Melanocyte of skin (primary cell): ENCODE measurements at places on chromosomes 11 and 22. TPM values are rescaled to one million over a fixed set of nuclear protein-coding genes. Genes with fewer than 3 reads are reported as not detected.

OR52L1 gene
- not detected in 2 replicates for total RNA-seq

ZDHHC24 gene
- 8.8 and 10.7 TPM in 2 replicates for total RNA-seq

MRPL23 gene
- 145 and 165 TPM in 2 replicates for total RNA-seq

ALX4 gene
- not detected in 2 replicates for total RNA-seq

GRM5 gene
- under 0.01 and 2.2 TPM in 2 replicates for total RNA-seq

NELL1 gene
- total RNA-seq: under 0.01 and 2.2 TPM in 2 replicates

C11orf65 gene
- total RNA-seq: 0.33 and 0.46 TPM in 2 replicates

HEPN1 gene
- not detected in 2 replicates for total RNA-seq

CELSR1 gene
- total RNA-seq: 14.0 and 15.7 TPM in 2 replicates

GRIA4 gene
- not detected in 2 replicates for total RNA-seq

BEST1 gene
- 45.8 and 60.9 TPM in 2 replicates for total RNA-seq

NRXN2 gene
- 0.15 and 0.33 TPM in 2 replicates for total RNA-seq

ROM1 gene
- 1.0 and 1.8 TPM in 2 replicates for total RNA-seq

RASL10A gene
- not detected in 2 replicates for total RNA-seq

LGALS1 gene
- total RNA-seq: 1,804 and 3,194 TPM in 2 replicates

TREH gene
- not detected in 2 replicates for total RNA-seq

ANO3 gene
- total RNA-seq: under 0.01 TPM in 2 replicates

NPAS4 gene
- not detected in 2 replicates for total RNA-seq

GGT1 gene
- total RNA-seq: 1.3 and 2.6 TPM in 2 replicates

CD3E gene
- not detected in 2 replicates for total RNA-seq

POLD3 gene
- total RNA-seq: 15.9 and 16.0 TPM in 2 replicates

SHISAL1 gene
- total RNA-seq: under 0.01 TPM in 2 replicates

PRPF19 gene
- 49.2 and 56.0 TPM in 2 replicates for total RNA-seq

OR51E2 gene
- total RNA-seq: not detected in 2 replicates

SMTNL1 gene
- not detected in 2 replicates for total RNA-seq

APOA1 gene
- 0.31 TPM in 1 of 2 replicates, not detected in the other for total RNA-seq

PLA2G3 gene
- total RNA-seq: 0.15 TPM in 1 of 2 replicates, not detected in the other

ZP1 gene
- total RNA-seq: not detected in 2 replicates

TRIM49D2 gene
- total RNA-seq: not detected in 2 replicates

TLCD5 gene
- 4.0 TPM in 2 replicates for total RNA-seq

TMEM191B gene
- total RNA-seq: 1.1 and 3.1 TPM in 2 replicates

VSTM5 gene
- under 0.01 TPM in 1 of 2 replicates, not detected in the other for total RNA-seq

OR52E8 gene
- not detected in 2 replicates for total RNA-seq

SLC29A2 gene
- total RNA-seq: 0.31 and 0.67 TPM in 2 replicates

GGT5 gene
- total RNA-seq: 0.69 and 1.1 TPM in 2 replicates

BIRC3 gene
- total RNA-seq: 4.0 and 7.9 TPM in 2 replicates

BLID gene
- total RNA-seq: 0.34 and 0.73 TPM in 2 replicates

OR52I2 gene
- total RNA-seq: not detected in 2 replicates

C11orf16 gene
- total RNA-seq: not detected in 2 replicates
